Nasal cavity respiratory epithelium epithelial cell of viscerocranial mucosa (primary cell): ENCODE measurements at places on chromosomes 5 and 9. TPM values are rescaled to one million over a fixed set of nuclear protein-coding genes. Genes with fewer than 3 reads are reported as not detected.

Gene LIFR
- 2.1 and 7.7 TPM in 2 replicates for total RNA-seq

Gene SPINK7
- total RNA-seq = 1.9 and 37.3 TPM in 2 replicates

Gene BHMT2
- under 0.01 TPM in 1 of 2 replicates, not detected in the other for total RNA-seq

Gene MORN5
- total RNA-seq = not detected in 2 replicates

Gene IFNK
- total RNA-seq = not detected in 2 replicates

Gene CENPP
- 1.7 and 2.2 TPM in 2 replicates for total RNA-seq

Gene LPAR1
- total RNA-seq = 10.6 and 15.9 TPM in 2 replicates

Gene APBA1
- 0.68 and 2.7 TPM in 2 replicates for total RNA-seq

Gene NDST1
- 19.5 and 94.6 TPM in 2 replicates for total RNA-seq

Gene FOXD4L5
- under 0.01 and 0.14 TPM in 2 replicates for total RNA-seq

Gene MARCOL
- not detected in 2 replicates for total RNA-seq

Gene WDR38
- not detected in 2 replicates for total RNA-seq

Gene ADCY2
- total RNA-seq = under 0.01 and 0.07 TPM in 2 replicates

Gene TMEM252
- not detected in 2 replicates for total RNA-seq

Gene FBXO4
- total RNA-seq = 9.9 and 12.0 TPM in 2 replicates

Gene OR1Q1
- not detected in 2 replicates for total RNA-seq

Gene PCDHB5
- 0.34 and 1.00 TPM in 2 replicates for total RNA-seq

Gene SLC6A3
- not detected in 2 replicates for total RNA-seq

Gene PCDHB15
- total RNA-seq = 0.34 and 0.50 TPM in 2 replicates

Gene CDKN2B
- total RNA-seq = 45.5 and 124 TPM in 2 replicates

Gene PPIP5K2
- 36.2 and 41.2 TPM in 2 replicates for total RNA-seq

Gene OR2V2
- not detected in 2 replicates for total RNA-seq

Gene SPATA31C1
- not detected in 2 replicates for total RNA-seq

Gene FST
- total RNA-seq = 50.5 and 215 TPM in 2 replicates

Gene SETD9
- total RNA-seq = 8.8 and 13.7 TPM in 2 replicates

Gene SV2C
- under 0.01 TPM in 2 replicates for total RNA-seq

Gene CCL28
- 1.0 and 8.0 TPM in 2 replicates for total RNA-seq

Gene FAM151B
- 1.4 and 2.8 TPM in 2 replicates for total RNA-seq

Gene UIMC1
- total RNA-seq = 34.3 and 43.4 TPM in 2 replicates

Gene RORB
- total RNA-seq = under 0.01 TPM in 1 of 2 replicates, not detected in the other

Gene SH3RF2
- total RNA-seq = 14.4 and 32.2 TPM in 2 replicates

Gene ANKRD20A1
- total RNA-seq = under 0.01 and 0.71 TPM in 2 replicates

Gene EGFL7
- 16.2 and 18.5 TPM in 2 replicates for total RNA-seq

Gene BARHL1
- total RNA-seq = not detected in 2 replicates

Gene TICAM2
- total RNA-seq = under 0.01 and 0.50 TPM in 2 replicates

Gene SHISAL2B
- total RNA-seq = not detected in 2 replicates

Gene SECISBP2
- total RNA-seq = 25.6 and 39.4 TPM in 2 replicates

Gene ZNF474
- total RNA-seq = 0.28 TPM in 1 of 2 replicates, not detected in the other

Gene SHC3
- under 0.01 and 0.78 TPM in 2 replicates for total RNA-seq

Gene IFNA21
- not detected in 2 replicates for total RNA-seq

Gene PRRX2
- total RNA-seq = under 0.01 and 0.14 TPM in 2 replicates

Gene NAIF1
- 12.5 and 14.0 TPM in 2 replicates for total RNA-seq

Gene SPRY4
- 5.0 and 5.5 TPM in 2 replicates for total RNA-seq

Gene PCDHB16
- 0.07 TPM in 1 of 2 replicates, not detected in the other for total RNA-seq
